ENCODE measurements at places on chromosomes 11 and 22. TPM values are rescaled to one million over a fixed set of nuclear protein-coding genes. Genes with fewer than 3 reads are reported as not detected.
A peak's percentile ranks its signal among the peaks of the same experiment; 100 is the strongest.

PCF11 gene
- 66.6 TPM for total RNA-seq

SHANK3 gene
- total RNA-seq, result 4.8 TPM

MMP13 gene
- total RNA-seq, result 0.21 TPM

TSGA10IP gene
- not detected for total RNA-seq

OR8G5 gene
- not detected for total RNA-seq

NRGN gene
- 1.0 TPM for total RNA-seq

DNA sequence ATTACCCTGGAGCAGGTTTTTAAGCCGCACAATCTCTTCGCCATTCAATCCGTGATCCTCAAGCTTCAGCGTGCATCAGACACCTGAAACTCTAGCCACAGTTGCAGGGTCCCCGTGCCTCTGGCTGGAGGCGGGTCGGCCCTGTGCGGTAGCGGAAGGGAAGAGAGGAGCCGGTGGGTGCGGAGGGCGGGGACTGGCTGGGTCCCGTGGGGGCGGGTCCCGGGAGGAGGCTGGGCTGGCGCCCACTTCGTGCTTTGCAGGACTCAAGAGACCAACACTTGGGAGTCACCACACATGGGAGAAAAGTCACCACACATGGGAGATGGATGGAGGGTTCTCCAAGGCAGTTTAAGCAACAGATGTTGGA is 772 bp downstream of the C22orf15 start:
- no peak overlapping the region for H3K27ac ChIP-seq
- no peaks in the 10 kb centered on the region for H3K36me3 ChIP-seq
- DNase-seq, result no peak
- no peaks in the 10 kb centered on the region for H3K27me3 ChIP-seq
- H3K4me3 ChIP-seq, result no peak overlapping the region

GRCh38 chr11:126891556-126892217 is 108.9 kb downstream of the KIRREL3 start:
- H3K27ac ChIP-seq, result no peak overlapping the region
- H3K27me3 ChIP-seq, result no peaks in the 10 kb centered on the region
- no peaks in the 10 kb centered on the region for H3K36me3 ChIP-seq
- peaks cover 2% of the 10 kb centered on the region for H3K4me1 ChIP-seq

GRCh38 chr11:80031014-80031600 is 590.3 kb upstream of the TENM4 start:
- no peaks in the 10 kb centered on the region for H3K36me3 ChIP-seq
- H3K4me1 ChIP-seq, result no peaks in the 10 kb centered on the region
- H3K27me3 ChIP-seq, result peaks cover 2% of the 10 kb centered on the region
- H3K27ac ChIP-seq, result no peak overlapping the region

GRCh38 chr11:92659793-92660192 is 309.7 kb upstream of the MTNR1B start:
- H3K4me1 ChIP-seq, result peaks cover 5% of the 10 kb centered on the region
- H3K4me3 ChIP-seq, result no peak overlapping the region
- no peak for DNase-seq
- H3K27ac ChIP-seq, result no peak overlapping the region
- H3K27me3 ChIP-seq, result no peaks in the 10 kb centered on the region

DNA sequence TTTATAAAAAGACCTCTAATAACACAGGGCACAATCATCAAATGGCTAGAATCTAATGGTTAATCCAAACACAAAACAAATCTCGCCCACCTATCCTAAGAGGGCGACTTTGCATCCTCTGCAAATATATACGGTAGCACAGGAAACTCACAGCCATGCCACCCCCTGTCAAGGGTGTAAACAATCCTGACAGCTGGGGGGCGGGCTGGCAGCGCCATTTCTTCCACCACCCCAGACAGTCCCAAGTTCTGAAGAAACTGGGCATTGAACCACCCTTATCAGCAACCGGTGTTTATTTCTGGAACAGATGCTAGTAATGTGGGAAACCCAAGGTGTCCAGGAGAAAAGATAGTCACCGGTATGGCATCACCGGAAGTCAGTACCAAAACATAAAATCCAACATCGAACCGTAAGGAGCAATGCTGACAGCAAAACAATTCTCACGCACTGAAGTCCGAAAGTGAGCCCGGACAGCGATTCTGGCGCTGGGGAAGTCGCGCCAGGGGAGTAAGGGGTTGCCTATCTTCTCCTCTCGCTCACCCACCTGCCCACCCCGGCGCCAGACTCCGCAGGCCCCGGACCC is 825 bp downstream of the FBXO3 start:
- H3K27me3 ChIP-seq, result no peaks in the 10 kb centered on the region
- peak overlapping the region; percentile 62 for H3K27ac ChIP-seq
- H3K4me3 ChIP-seq, result peak overlapping the region; percentile 97
- H3K36me3 ChIP-seq, result peaks cover 13% of the 10 kb centered on the region
- DNase-seq, result no peak

DNA sequence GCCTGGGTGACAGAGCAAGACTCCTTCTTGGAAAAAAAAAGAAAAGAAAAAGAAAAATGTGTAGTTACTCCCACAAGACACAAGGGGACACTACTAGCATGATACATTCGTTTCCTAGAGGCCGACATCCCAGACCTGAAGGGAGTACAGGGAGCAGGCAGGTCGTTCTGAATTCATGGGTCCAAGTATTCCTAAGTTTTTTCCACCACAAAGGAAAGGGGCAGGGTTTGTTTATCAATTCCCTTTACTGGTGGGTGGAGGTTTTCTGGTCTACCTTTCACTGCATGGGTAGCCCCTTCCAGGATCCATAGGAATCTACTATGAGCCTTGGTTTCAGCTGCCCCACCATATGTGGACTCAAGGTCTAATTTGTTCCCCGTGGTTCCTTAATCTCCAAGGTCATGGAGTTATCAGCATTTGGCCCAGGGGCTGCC is 11.8 kb downstream of the TIGD3 start:
- no peaks in the 10 kb centered on the region for H3K27me3 ChIP-seq
- no peak for DNase-seq
- no peak overlapping the region for H3K27ac ChIP-seq
- H3K4me3 ChIP-seq, result no peak overlapping the region
- peaks cover 12% of the 10 kb centered on the region for H3K4me1 ChIP-seq
- H3K36me3 ChIP-seq, result no peaks in the 10 kb centered on the region

DNA sequence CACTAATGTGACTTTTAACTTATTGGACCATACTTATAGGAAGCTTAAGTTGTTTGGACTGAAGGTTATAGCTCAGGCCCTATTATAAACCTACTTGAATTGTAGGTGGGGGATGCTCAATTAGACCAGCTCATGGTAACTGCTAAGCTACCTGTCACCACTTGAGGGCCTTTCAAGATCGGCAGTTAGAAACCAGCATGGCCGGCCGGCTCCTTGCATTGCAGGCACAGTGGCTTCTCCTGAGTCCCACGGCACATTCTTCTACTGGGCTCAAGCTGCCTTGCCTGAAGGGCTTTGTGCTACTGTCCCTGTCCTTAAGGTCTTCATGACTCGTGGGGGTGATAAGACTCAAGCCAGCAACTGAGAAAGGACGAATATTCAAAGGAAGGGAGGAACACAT is 70.8 kb downstream of the TBC1D22A start:
- H3K4me1 ChIP-seq, result peaks cover 41% of the 10 kb centered on the region
- H3K36me3 ChIP-seq, result peaks cover 23% of the 10 kb centered on the region
- no peaks in the 10 kb centered on the region for H3K27me3 ChIP-seq

DNA sequence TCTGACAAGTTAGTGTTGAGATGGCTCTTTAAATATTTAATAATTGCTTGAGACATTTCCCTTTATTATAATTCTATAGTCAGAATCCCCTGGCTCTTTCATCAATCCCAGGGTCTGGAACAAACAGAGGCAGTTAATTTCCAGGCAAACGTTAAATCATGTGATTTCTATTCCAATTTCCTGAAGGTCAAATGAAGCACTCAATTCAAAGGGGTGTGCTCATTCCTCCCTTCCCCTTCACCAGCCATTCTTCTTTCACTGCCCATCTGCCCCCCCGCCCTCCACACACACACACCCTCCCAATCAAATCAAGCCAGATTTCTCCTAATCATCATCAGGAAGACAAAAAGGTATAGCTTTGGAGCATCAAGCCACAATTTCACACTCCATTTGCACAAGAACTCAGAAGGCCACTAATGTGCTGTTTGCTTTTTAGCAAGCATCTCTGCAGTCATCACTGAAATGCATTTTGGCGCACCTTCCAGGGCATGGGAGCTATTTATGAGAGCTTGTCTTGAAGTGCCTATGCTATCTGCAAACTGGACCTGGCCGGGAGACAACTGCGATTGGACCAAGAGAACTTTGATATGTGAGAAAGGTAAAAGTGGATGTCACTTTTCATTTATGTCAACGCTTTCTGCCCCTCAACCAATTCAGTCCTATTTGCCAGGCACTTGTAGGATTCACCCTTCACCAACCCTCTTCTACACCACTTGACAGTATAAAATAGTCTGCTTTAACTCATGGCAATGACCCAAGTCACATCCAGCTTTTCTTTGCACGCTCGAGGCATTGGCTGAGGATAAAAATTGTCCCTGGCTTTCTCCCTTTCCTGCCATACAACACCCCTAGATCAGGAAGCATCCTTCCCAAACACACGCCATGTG is 315.1 kb upstream of the API5 start:
- H3K4me1 ChIP-seq, result no peaks in the 10 kb centered on the region
- no peak for DNase-seq
- no peaks in the 10 kb centered on the region for H3K36me3 ChIP-seq
- H3K27me3 ChIP-seq, result no peaks in the 10 kb centered on the region

GRCh38 chr22:20660441-20661054 is 113.4 kb upstream of the SERPIND1 start:
- DNase-seq, result no peak
- H3K4me3 ChIP-seq, result no peak overlapping the region
- no peaks in the 10 kb centered on the region for H3K4me1 ChIP-seq
- no peak overlapping the region for H3K27ac ChIP-seq
- H3K27me3 ChIP-seq, result peaks cover 60% of the 10 kb centered on the region

GRCh38 chr11:67572747-67573419 is 10.7 kb upstream of the GSTP1 start:
- no peak overlapping the region for H3K27ac ChIP-seq
- no peaks in the 10 kb centered on the region for H3K4me1 ChIP-seq
- no peak overlapping the region for H3K4me3 ChIP-seq

- DNase-seq, result no peak
- peaks cover 41% of the 10 kb centered on the region for H3K27me3 ChIP-seq
- H3K4me1 ChIP-seq, result no peaks in the 10 kb centered on the region
- H3K27ac ChIP-seq, result no peak overlapping the region
Observed at GRCh38 chr11:13149991-13150390, 127.6 kb upstream of the BMAL1 start.

- no peak overlapping the region for H3K27ac ChIP-seq
- peaks cover 80% of the 10 kb centered on the region for H3K27me3 ChIP-seq
- no peak overlapping the region for H3K4me3 ChIP-seq
- H3K36me3 ChIP-seq, result no peaks in the 10 kb centered on the region
- DNase-seq, result peak; percentile 67
Observed at GRCh38 chr11:70068950-70069349, 9.2 kb upstream of the ANO1 start.

DNA sequence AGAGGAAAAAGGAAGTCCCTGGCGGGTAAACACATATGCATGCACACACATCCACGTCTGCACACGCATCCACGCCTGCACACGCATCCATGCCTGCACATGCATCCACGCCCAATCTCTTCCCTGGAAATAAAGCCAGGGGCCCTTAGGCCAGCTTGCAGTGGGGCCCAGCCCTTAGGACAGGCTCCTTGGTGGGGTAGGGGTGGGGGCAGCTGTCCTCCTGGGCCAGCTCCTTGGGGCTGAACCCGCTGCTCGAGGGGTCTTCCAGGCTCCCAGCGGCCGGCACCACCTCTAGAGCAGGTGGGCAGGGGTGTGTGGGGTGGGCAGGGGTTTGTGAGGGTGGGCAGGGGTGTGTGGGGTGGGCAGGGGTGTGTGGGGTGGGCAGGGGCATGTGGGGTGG is 1.9 kb downstream of the C11orf21 start:
- no peak overlapping the region for H3K4me3 ChIP-seq
- DNase-seq, result peak; percentile 70
- peaks cover 6% of the 10 kb centered on the region for H3K27me3 ChIP-seq
- peaks cover 16% of the 10 kb centered on the region for H3K4me1 ChIP-seq
- no peaks in the 10 kb centered on the region for H3K36me3 ChIP-seq

DNA sequence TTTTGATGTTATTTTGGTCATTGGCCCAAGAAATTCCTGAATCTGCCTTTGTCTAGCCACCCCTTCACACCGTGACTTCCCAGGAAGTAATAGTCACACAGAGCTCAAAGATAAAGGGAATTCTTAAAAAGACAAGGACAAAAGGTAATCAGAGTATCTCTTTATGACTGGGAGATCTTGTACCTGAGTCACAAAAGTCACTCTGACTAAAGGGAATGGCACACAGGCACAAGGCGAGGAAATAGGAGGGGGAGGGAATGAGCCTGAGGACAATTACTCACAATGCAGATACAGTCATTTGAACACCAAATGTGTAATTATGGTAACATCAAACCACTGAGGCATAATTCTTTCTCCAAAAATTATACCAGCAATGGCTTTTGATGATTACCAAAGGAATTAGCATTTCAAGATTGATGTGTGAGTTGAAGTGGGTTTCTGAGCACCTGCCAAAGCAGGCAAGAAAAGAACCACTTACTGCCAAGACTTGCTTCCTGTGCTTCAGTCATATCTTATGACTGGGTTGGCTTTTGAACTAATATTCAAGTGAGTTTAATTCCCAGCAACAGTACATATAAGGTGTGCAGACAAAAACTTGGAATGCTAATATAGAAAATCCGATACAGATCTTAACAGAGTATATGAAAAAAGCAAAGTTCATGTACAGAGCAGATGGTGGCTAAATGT is 856.4 kb downstream of the LRRC4C start:
- H3K36me3 ChIP-seq, result no peaks in the 10 kb centered on the region
- no peak overlapping the region for H3K4me3 ChIP-seq
- H3K4me1 ChIP-seq, result no peaks in the 10 kb centered on the region
- no peaks in the 10 kb centered on the region for H3K27me3 ChIP-seq
- no peak overlapping the region for H3K27ac ChIP-seq

DNA sequence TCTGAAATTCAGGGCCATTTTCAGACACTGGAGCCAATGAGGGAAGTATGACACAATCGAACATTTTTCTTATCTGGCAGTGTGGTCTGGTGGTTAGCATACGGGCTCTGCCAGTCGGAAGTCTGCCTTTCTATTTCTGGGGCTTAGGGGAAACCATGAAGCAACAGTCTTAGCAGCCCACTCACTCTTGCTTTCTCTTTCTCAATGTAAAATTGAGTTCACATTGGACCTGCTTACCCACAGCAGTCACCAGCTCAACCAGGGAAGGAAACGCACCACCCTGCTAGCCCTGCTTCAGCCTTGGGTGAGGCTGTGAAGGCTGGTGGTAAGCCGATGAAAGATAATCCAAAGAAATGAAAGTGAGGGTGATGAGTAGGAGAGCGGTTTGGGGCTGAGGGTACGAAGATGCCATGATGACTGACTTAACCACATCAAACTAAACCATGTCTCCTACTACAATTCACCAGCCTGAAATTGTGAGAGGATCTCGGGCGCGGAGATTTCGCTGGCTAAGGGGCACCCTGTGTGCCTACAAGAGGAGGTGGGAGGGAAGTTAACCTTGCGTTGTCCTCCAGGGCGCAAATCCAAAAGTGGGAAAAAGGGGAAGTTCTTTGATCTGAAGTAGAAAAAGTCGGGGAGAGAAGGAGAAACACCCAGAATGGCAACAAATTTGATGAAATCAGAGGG is 2.0 kb upstream of the LMO2 start:
- H3K36me3 ChIP-seq, result no peaks in the 10 kb centered on the region
- no peaks in the 10 kb centered on the region for H3K4me1 ChIP-seq
- peaks cover 11% of the 10 kb centered on the region for H3K27me3 ChIP-seq
- no peak overlapping the region for H3K4me3 ChIP-seq
- no peak overlapping the region for H3K27ac ChIP-seq

- H3K4me3 ChIP-seq, result peak within 1 kb of the TSS; percentile 20
- H3K36me3 ChIP-seq, result peaks cover 2% of the 10 kb centered on the region
- no peak for DNase-seq
- no peaks in the 10 kb centered on the region for H3K4me1 ChIP-seq
Observed at GRCh38 chr11:2443881-2444820, at the start of gene TRPM5. Gene TRPM5 (minus strand): TSS chr11:2444514. CDS start chr11:2423036, 21,478 bp downstream.
